GM13977 (cell line): ENCODE measurements at places on chromosomes 6 and 20.

DNA sequence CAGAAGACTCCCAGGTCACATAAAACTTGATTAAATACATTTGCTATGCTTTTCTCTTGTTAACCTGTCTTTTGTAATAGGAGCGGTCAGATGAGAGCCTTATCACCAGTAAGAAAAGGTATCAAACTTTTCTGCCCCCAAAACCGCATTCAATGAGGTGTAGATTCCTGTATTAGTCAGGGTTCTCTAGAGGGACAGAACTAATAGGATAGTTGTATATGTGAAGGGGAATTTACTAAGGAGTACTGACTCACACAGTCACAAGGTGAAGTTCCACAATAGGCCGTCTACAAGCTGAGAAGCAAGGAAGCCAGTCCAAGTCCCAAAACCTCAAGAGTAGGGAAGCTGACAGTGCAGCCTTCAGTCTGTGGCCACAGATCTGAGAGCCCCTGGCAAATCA, 32.7 kb downstream of the PTPRK start:
- no peak for DNase-seq

GRCh38 chr6:87993356-87993755, 54.3 kb upstream of the SPACA1 start:
- no peak for DNase-seq

GRCh38 chr20:39136798-39137197, 174.7 kb downstream of the DHX35 start:
- DNase-seq, result no peak

GRCh38 chr6:20427856-20428255, 26.2 kb downstream of the E2F3 start:
- peak; percentile 52 for DNase-seq

GRCh38 chr6:7707787-7708186, 18.1 kb upstream of the BMP6 start:
- DNase-seq, result no peak

DNA sequence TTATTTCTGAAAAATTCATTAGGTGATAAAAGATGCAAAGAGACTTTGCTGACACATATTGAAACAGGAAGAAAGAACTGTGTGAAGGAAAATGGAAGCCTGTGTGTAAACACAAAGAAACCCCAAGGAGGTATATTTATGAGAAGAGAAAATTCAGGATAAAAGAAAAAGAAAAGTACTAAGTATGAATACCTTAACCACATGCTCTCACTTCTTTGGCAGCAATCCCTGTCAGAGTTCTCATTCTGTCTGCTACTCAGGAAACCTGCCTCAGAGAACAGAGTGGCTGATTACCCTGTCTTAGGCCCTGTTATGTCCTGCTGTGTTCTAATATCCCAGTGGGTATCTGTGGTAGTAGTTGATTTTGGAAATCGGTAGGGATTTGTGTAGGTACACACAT, 457.9 kb downstream of the TBC1D32 start:
- no peak for DNase-seq

- no peak for DNase-seq
Observed at GRCh38 chr6:161545741-161546140, 271.9 kb upstream of the AGPAT4 start.
